ENCODE measurements at places on chromosomes 11 and 22.

DNA sequence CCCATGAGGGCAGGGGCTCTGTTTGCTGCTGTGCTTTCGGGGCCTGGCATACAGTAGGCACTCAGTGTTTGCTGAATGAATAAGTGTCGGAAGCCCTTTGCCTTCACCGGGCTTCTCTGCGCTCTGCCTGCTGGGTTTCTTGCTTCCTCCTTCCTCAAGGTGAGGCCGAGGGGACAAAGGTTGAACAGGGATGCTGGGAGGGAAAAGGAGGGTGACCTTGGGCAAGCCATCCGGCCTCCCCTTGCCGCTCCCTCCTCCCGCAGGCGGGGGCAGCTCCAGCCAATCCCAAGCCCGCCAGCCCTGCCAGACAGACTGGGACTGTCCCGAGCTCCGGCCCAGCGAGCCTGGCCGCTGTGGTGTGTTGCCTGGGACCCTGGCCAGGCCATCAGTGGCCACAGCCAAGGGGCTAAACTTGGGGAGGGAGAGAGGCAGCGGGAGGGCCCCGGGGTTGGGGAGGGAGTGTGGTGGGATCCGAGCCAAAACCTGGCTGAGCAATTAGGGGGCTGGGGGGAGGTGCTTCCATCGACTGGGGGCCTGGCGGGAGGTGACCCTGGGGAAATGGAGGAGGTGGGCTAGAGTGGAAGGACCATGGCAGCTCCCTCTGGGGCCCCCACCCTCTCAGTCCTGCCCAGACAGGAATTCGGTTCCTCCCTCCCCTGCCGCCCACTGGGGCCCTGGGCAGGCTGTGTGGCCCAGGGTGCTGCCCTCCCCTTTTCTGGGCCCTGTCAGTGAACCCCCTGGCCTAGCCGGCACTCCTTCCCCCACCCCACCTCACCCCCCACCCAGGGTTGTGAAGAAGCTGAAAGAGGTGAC lies 3.4 kb upstream of the RCOR2 start:
- peak; percentile 30 for DNase-seq

DNA sequence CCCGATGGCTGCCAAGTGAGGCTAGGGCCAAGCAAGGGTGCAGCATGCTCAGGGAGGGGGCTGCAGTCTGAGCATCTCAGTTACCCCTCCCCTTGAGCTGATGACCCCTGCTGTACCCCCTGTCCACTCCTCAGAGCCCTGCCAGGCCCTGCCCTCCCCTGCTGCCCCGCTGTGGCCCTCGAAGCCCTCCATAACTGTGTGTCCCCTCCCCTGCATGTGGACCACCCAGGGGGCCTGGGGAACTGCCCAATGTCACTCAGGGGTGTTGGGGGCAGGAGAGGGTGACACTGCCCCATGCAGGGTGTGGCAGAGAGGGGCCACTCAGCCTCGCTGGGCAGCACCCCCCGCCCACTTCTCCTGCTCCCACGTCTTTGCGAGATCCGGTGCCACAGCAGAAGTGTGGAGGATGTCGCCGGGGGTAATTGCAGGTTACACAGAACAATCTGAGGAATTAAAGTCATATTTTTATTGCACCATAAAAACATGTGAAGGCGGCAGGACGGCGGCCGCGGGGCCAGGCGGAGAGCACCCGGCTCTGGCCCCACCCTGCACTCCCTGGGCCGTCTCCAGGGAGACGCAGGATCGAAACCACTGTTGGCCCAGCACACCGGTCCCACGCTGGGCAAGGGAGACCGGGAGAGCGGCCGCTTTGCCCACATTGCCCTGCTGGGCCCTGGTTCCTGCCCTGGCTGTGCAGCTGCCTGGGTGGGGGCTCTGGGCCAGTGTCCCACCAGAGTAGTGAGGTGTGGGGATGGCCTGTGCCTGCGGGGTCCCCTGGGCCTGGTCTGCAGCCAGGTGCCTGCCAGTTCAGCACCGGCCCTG lies 18.7 kb upstream of the GNB1L start:
- no peak for DNase-seq

DNA sequence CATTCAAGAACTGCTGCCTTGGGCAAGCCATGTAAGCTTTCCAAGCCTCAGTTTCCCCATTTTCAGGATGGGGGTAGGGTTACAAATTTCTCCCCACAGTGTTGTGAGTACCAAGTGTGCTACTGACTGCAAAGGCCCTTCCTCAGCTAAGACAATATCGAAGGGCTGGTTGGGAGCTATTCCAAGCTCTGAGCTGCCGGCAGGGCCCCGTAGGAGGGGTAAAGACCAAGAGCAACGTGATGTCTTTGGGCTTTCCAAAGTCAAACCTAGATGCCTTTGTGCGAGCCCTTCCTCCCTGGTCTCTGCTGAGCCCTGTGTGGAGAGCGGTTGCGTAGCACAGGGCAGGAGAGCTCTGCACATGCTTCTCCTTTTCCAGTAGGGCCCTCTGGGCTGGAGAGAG lies 29.3 kb downstream of the PKNOX2 start:
- DNase-seq = no peak

- no peak for DNase-seq
These were observed 3.1 kb upstream of the SLC35C1 start for GRCh38 chr11:45801723-45802315.

- DNase-seq = no peak
These were observed 9.7 kb downstream of the PATE3 start for GRCh38 chr11:125797641-125798040.

GRCh38 chr22:38176170-38176741 lies 5.4 kb downstream of the PLA2G6 start:
- DNase-seq = peak; percentile 68

- DNase-seq = no peak
These were observed 26.2 kb upstream of the PDE3B start for GRCh38 chr11:14617241-14618027.

- no peak for DNase-seq
These were observed 65.8 kb downstream of the ST3GAL4 start for GRCh38 chr11:126421271-126421671.

GRCh38 chr11:31628111-31628510 lies 118.5 kb downstream of the ELP4 start:
- DNase-seq = no peak

GRCh38 chr11:78354408-78355308 lies 63.0 kb downstream of the GAB2 start:
- no peak for DNase-seq

DNA sequence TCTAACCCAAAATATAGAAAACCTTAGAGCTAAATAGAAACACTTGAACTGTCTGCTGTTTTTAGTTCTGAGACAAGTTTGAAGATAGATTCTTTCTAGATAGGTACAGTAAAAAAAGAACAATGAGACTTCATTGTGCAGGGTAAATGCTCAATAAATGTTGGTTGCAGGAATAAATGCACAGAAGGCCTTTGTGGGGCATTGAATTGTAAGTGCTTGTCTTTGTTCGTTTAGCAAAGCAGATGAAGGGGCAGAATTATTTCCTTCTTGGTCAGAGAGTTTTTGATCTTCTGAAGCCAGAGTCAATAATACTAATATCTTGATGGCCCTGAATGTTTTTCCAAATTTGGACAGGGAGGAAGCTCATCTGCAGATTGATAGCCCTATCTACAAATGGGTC lies 340.4 kb downstream of the OPCML start:
- no peak for DNase-seq

DNA sequence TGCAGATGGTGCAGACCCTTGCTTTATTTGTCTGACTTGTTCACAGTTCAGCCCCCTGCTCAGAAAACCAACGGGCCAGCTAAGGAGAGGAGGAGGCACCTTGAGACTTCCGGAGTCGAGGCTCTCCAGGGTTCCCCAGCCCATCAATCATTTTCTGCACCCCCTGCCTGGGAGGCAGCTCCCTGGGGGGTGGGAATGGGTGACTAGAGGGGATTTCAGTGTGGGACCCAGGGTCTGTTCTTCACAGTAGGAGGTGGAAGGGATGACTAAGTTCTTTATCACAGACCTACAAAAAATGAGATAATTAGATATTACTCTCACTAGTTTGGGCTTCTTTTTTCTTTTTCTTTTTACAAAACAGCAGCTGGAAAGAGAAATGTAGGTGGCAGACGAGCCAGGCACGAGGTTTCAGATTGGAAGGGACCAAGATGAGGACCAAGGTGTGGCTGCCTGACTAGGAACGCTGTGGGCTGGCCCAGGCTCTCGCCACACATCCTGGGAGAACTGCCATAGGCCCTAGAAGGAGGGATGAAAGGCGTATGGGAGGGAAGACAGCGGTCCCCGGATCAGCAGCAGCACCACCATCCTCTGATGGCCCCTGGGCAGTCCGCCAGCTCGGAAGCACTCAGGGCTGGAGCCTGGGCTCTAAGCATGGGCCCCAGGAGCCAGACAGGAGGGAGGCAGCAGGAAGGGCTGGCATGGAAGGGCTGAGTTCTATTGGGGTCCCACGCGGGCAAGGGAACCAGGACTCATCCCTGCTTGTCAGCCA lies 14.2 kb downstream of the TXN2 start:
- DNase-seq = no peak

- no peak for DNase-seq
These were observed 15.3 kb downstream of the CADM1 start for GRCh38 chr11:115488945-115489344.

Measured in endothelial cell (in vitro differentiated cells).